ENCODE measurements at places on chromosomes 6 and 20. TPM values are rescaled to one million over a fixed set of nuclear protein-coding genes. Genes with fewer than 3 reads are reported as not detected.

DNA sequence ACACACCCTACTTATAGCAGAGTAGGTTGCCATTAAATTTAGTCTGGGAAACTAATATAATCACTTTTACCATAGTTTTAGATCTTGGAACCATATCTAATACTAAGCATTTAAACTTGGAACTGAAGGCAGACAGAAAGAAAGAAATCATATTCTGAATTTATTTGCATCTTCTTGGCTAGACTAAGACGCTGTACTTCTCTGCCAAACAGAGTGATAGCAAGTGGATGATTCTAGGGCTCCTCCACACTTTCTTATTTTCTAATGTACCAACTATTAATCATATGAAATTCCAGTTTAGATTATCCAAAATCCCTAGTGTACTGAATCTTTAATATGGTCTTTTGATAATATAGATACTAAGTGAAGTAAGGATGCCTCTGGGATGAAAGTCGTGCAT lies 277.0 kb downstream of the CENPW start:
- DNase-seq = no peak

SRMS gene
- polyA plus RNA-seq = not detected

GRCh38 chr6:167988154-167988495 lies 9.3 kb upstream of the KIF25 start:
- DNase-seq = no peak

DNA sequence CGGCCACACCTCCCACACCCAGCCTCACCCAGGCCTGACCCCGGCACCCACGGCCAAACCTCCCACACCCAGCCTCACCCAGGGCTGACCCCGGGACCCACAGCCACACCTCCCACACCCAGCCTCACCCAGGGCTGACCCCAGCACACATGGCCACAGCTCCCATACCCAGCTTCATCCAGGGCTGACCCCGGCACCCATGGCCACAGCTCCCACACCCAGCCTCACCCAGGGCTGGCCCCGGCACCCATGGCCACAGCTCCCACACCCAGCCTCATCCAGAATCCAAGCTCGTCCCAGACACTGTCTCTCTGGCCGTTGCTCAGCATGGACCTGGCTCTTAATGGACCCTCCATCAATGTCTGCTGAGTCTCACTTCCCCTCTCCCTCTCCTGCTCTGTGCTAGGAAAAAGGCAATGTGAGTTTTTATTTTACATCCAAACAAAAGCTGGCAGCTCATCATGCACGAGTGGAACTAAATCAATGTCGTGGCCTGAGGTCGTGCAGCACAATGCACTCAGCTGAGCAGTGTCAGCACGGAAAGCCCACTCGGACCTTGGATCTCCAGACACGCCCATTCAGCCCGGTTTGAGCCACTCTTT lies 36.1 kb downstream of the NINL start:
- DNase-seq = no peak

DNA sequence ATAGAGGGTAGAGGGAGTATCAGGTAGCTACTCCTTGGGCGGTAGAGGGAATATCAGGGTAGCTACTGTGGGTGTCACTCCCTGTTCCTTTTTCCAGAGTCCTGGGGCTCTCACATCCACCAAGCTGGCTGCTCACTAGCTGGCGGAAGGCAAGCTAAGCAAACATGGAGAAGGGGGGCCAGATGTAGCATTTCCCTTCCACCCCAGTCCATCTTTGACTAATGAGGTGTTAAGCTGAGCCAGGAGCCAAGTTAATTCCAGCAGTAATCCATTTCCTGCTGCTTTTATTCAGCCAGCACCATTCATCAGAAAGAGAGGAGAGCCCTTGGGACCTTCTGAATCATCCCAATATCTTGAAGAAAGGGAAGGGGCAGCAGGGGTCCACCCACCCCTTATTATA lies 330.0 kb downstream of the ZFAND3 start:
- DNase-seq = no peak

DNA sequence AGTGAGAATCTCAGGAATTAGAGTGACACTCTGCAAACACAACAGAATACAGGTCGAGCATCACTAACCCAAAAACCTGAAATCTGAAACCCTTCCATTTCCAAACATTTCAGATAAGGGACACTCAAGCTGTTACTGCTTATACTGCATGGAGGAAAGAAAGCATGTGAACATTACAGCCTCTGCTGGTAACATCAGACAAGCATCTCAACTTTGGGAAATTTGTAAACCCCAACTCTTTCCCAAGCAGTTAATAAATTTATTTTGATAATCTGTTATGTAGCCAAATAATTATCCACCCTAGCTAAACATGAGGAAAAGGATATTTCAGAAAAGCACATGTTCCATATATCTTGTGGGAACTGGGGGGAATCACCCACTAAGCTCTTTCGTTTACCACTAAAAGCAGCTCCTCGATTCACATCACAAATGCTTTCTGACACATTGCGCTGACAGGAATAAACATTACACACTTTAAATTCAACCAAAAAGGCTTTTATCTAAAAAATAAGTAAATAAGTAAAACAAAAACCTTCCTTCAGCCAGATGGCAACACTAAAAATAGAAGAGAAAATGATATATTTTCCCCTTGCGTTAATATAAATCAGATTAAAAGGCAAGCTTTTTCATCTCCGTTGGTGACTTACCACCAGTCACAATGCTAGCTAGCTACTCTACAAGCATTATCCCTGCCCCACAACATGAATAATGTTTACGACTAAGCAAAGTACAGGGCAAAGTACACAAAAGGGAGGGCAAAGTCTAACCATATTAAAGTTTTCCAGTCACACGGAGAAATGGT lies 120.8 kb downstream of the MAP7 start:
- DNase-seq = no peak

GRCh38 chr6:52407467-52407866 lies 12.7 kb upstream of the EFHC1 start:
- no peak for DNase-seq

C20orf204 gene
- 0.71 TPM for polyA plus RNA-seq

All from urinary bladder (tissue), 4 donors.